ENCODE measurements at places on chromosomes 6 and 20.

- DNase-seq: no peak
Observed at GRCh38 chr6:140897804-140898573, 1234.7 kb upstream of the GJE1 start.

DNA sequence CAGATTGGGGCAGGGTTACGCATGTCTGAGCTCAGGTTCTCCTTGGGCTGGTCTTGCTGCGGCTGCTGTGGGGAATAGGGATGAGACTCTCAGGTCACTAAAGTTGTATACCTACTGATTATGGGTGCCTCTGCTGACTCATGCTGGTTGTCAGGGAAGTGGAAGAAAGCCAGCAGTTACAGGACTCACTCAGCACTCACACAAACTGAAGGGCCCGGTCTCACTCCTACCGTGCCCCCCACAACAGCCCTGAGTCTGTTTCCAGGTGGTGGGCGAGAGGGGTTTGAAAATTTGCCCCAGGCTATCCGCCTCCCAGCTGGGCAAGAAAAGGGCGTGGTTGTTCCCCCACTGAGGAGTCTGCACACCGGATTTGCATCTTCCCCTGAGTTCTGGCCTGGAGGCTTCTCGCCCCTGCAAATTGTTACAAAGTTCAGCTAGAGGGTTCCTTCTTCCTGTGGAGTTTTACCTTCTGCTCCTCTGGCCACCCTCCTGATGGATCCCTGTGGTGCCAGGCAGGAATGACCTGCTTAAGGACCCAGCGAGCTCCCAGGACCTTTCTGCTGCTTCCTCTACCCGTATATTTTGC, 659.2 kb downstream of the HDGFL1 start:
- DNase-seq: no peak

GRCh38 chr20:16216227-16216913, 356.9 kb downstream of the KIF16B start:
- DNase-seq: no peak

- DNase-seq: no peak
Observed at GRCh38 chr20:53699085-53699674, 105.5 kb upstream of the ZNF217 start.

GRCh38 chr6:154337406-154338005, 19.1 kb downstream of the IPCEF1 start:
- no peak for DNase-seq

- DNase-seq: no peak
Observed at GRCh38 chr6:13409991-13410390, 77.4 kb downstream of the GFOD1 start.

DNA sequence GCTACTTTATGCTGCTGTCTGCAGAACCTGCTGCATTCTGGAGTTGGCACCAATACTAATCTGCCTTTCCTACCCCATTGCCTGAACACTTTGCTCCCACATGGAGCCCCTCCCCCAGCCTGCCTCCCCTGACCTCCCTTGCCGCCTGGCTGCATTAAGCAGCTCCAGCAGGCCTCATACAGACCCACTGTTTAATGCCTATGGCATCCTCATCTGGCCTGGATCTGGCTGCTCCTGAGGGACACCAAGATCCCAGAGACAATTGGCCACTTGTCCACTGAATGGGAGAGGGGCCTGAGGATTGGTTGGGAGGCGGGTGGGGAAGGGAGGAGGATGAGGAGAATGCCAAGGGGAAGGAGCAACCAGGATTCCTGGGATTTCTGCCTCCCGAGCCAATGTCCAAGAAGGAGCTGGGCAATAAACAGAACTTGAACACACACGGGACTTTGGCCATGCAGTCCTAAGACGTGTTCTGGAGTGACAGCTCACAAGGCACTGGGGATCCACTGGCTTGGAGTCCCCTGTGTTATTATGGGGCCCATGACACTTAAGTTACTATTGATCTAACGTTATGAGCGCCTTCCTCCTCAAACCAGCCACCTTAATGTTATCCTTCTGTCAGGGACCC, 10.4 kb upstream of the KCNK5 start:
- no peak for DNase-seq

GRCh38 chr6:70604254-70604653, 37.5 kb downstream of the SDHAF4 start:
- DNase-seq: no peak

Measured in T-helper 17 cell (primary cell).